ENCODE measurements at places on chromosomes 6 and 20.

- DNase-seq = no peak
These were observed 48.7 kb upstream of the ARMH2 start for GRCh38 chr6:24847402-24847801.

GRCh38 chr6:101806241-101806640, 412.7 kb downstream of the GRIK2 start:
- no peak for DNase-seq

DNA sequence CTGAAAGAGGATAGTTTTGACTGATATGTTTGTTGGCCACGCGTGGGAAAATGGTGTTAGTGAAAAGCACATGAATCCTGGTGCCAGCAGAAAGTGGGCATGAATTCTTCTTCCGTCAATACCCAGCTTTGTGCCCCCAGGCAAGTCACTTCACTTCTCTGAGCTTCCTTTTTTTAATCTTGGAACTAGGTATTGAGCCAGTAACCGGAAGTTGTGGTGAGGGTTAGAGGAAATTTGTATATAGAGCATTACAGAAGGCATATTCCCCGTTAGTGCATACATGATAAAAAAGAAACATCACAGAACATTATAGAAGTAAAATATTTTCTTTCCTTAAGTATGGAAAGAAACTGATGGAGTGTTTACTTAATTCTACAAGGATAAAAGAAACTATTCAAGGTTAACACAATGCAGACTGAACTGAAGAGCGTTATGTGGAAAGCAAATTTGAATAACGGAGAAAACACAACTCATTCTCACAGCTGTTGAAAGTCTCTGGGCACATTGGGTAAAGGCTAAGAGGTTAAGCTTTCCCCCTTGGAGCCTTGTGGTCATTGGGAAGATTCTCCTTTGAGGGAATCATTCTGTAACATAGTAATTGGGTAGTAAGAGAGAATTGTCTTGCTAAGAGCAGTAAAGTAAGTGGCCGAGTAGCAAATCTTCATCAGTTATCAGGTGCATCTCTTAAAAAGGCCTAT, 223.1 kb downstream of the BCAS1 start:
- DNase-seq = no peak

DNA sequence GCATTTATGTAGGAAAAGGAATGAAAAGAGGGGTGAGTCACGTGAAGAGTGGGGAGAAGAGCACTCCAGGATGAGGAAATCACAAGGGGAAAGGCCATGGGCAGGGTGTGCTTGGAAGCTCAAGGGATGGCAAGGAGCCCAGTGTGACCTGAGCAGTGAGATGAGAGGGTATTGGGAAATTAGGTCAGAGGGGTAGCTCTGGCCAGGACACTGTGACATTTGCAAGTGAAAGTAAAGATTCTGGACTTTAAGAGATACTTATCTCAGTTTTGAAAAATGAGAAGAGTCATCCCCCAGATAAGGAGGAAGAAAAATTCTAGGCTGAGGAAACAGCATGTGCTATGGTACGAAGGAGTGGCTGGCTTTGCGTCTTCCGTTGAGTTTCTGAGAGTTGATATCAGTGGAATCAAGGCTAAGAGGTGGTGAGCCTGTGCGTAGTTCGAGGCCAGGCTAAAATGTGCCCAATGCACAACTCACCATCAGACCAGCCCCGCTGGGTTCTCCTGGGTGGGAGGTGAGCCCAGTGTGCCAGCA, 79.9 kb downstream of the GCLC start:
- no peak for DNase-seq

- DNase-seq = no peak
These were observed 397.1 kb downstream of the ARHGAP18 start for GRCh38 chr6:129312880-129313279.

GRCh38 chr20:1898482-1899240, 3.5 kb downstream of the SIRPA start:
- no peak for DNase-seq

GRCh38 chr20:63101781-63102720, 95.3 kb upstream of the BHLHE23 start:
- peak; percentile 34 for DNase-seq

- DNase-seq = no peak
These were observed 16.3 kb downstream of the PTPN1 start for GRCh38 chr20:50526403-50526989.

Measured in activated naive CD8-positive, alpha-beta T cell treated with anti-CD3 and anti-CD28 coated beads, Interleukin-2, amount 50 U/mL, for 16 hours (primary cell).